ENCODE measurements at places on chromosomes 12 and 14.

DNA sequence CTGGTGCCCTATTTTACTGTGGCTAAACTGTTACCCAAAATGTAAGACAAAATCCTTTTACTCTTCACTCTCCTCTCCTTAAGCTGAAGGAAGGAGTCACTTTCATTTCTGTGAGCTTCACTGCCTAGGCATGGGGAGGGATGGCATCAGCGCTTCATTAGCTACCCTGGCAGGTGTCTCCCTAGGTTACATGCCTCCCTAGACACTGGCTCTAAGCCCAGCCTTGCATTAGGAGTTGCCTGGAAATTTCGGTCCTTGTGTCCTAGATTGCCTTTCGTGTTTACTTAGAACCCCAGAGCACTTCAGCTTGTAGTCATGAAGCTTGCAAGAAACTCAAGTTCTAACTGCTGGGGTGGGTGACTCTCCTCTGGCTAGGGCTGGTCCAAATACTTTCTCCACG lies 520.5 kb upstream of the STXBP6 start:
- no peak for DNase-seq

DNA sequence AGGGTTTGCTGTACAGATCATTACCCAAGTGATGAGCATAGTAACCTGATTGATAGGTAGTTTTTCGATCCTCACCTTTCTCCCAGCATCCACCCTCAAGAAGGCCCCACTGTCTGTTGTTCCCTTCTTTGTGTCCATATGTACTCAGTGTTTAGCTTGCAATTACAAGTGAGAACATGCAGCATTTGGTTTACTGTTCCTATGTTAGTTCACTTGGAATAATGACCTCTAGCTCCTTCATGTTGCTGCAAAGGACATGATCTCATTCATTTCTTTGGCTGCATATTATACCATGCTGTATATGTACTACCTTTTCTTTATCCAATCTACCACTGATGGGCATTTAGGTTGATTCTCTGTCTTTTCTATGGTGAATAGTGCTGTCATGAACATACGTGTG lies 181.6 kb upstream of the FOXG1 start:
- DNase-seq = no peak

DNA sequence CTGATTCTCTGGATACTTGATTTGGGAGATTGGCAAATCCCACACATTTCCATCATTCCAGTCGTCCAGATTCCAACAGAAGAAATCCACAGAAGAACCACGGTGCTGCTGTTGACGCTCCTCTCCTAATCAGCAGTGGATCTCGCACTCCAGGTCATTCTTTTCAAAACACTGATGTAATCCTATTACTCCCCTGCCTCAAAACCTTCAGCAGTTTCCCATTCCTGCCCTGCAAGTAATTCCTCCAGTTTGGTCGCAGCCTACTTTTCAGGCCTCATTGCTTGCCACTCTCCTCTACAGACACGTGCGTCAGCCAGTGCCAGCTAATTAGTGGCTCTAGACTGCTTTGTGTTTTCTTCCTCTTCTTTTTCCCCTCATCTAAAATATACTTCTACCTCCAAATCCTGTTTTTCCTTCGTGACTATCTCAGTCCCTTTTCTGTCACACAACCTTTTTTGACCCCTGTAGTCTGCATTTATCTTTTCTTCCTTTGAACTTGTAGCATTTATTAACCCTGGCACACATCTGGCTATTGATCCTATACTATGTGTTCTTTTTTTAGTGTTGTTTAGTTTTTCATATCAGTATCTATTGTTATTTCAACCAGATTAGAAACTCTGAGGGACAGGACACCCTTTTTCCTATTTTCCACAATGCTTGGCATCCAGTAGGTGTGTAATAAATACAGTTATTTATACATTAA lies 36.8 kb downstream of the PRORP start:
- no peak for DNase-seq

DNA sequence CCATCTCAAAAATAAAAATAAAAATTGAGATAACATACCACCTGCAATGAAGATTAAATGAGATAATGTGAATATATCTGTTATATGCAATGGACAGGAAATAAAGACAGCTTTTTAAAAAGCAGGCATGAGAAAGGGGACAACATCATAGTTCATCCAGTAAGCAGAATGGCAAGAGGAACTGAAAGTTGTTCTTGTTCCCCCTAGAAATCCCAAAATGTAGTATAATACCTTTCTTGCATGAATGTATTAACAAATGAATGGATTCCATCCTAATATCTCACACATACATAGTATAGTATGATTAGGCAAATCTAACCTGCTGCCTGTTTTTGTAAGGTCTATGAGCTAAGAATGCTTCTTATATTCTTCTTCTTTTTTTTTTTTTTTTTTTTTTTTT lies 31.4 kb downstream of the FGD6 start:
- no peak for DNase-seq

- no peak for DNase-seq
These were observed 230.1 kb downstream of the FOXN3 start for GRCh38 chr14:89186856-89187376.

DNA sequence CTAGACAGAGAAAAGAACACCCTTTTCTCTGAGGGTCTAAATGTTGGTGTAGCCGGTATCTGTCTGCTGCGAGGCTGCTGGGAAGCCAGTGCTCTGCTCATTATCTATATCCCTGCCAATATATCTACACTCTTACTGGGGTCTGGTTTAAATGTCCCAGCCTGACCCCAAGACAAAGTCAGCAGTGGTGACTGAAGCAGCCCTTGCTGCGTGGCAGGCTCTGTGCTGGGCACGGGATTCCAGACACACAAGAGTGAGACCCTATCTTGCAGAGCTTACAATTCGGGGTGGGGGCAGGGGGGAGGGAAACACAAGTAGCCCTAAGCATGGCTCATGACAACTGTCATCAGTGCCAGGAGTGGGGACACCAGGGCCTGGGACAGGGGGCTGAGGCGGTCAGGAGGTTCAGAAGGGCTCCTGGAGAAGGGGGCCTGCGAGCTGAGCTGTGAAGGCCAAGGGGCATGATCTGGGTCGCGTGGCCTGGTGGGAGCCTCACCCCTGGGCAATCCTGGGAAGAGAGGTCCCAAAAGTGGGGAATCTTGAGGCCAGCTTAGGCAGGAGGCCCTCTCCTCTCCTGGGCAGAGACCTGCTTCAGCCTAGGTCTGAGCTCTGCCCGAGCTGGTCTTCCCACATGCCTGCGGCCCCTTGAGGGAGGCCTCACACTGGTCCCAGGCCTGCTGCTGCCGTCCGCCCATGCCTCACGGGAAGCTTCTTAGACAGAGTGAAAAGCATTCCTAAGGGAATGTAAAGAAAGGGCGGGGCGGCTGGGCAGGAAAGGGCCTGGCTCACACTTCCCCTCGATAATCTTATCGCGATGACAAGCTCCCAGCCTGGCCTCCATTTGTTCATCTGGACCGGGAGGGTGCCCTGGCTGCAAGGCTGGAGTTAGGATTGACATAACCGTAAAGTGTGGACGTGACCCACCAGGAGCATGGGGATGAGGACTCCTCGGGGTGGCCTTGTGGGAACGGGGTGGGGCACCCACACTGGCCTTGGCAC lies 7.3 kb upstream of the RCOR1 start:
- DNase-seq = no peak

GRCh38 chr14:65312859-65313258 lies 99.7 kb upstream of the FUT8 start:
- DNase-seq = no peak

GRCh38 chr14:20623798-20624197 lies 17.7 kb downstream of the OR6S1 start:
- no peak for DNase-seq

- DNase-seq = no peak
These were observed 146.2 kb downstream of the TPH2 start for GRCh38 chr12:72084880-72085279.

- DNase-seq = no peak
These were observed 151.5 kb downstream of the TTC8 start for GRCh38 chr14:88975926-88976325.

GRCh38 chr12:16515666-16516065 lies 90.3 kb downstream of the LMO3 start:
- DNase-seq = no peak

DNA sequence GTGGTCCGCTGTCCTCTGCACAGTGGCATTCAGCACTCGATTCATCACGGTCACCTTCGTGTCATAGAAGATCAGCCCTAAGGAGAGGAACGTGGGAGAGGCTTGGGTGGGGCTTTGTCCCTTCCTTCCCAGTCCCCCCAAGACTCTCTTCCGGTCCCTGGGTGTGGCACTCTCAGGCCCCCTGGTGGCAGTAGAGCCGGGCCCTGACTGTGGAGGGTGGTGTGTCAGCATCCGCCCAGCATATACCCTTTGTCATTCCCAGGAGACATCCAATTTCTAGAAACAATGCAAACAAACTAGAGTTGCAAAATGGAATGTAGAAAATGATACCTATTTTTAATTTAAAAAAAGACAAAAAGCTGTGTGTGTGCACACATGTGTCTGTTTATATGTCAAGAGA lies 45.0 kb downstream of the TRAFD1 start:
- DNase-seq = no peak

GRCh38 chr12:96994900-96995299 lies 87.8 kb downstream of the NEDD1 start:
- no peak for DNase-seq

Measured in RPMI8226 (cell line).